ENCODE measurements at places on chromosomes 2 and 18.

GRCh38 chr2:224982910-224983711 is 59.2 kb downstream of the DOCK10 start:
- DNase-seq = no peak

DNA sequence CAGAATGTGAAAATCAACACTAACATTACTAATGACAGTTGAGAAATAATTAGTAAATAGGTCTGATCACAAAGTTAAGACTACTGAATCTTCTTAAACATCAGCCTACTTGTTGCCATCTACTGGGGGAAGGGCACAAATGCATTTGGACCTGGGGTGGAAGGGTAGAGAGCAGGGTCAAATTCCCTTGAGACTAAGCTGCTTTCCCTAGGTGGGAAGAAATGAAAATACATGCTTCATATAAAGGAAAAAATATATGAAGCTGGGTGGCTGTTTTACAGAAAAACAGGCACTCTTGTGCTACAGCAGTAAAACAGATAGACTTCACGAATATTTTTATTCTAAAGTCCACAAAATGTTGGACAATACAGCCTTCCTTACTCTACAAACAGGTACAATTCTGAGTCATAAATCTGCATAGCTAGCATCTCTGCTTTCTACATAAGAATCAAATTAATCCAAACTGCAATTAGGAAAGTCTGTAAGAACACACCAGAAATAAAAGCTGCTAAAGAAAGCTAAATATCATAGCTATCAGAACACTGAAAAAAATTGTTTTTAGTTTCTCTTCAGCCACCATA is 10.9 kb downstream of the TRIP12 start:
- DNase-seq = no peak

DNA sequence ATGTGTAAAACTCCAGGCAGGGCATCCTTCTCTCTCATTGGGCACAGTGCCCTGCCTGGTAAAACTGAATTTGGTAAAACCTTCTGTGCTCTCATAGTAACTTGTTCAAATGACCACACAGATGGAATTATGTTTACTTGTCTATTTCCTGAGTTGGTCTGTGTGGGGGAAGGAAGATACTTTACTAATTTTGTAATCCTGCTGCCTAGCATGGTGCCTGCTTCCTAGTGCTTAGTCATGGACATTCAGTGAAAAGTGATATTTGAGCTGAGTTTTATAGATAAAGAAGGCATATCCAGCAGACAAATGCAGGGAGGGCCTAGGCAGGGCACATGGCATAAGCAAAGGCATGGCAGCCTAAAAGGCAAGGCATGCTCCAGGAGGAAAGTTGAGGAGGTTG is 199.4 kb downstream of the FSHR start:
- DNase-seq = no peak

- no peak for DNase-seq
Observed at GRCh38 chr2:28393114-28393836, 617 bp downstream of the FOSL2 start.

GRCh38 chr2:38466876-38467767 is 90.0 kb upstream of the ATL2 start:
- no peak for DNase-seq

DNA sequence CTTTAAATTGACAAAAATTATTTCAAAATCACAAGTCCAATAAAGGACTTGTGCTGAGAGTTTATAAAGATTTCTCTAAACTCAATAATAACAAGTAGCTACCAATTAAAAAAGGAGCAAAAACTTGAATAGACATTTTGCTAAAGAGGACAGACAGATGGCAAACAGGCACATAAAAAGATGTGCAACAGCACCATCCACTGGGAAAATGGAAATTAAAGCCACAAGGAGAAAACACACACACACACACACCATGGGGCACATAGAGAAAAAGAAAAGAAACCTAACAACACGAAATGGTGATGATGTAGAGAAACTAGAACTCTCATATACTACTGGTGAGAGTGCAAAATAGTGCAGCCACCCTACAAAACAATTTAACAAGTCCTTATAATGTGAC is 12.6 kb upstream of the SLC9A4 start:
- no peak for DNase-seq

DNA sequence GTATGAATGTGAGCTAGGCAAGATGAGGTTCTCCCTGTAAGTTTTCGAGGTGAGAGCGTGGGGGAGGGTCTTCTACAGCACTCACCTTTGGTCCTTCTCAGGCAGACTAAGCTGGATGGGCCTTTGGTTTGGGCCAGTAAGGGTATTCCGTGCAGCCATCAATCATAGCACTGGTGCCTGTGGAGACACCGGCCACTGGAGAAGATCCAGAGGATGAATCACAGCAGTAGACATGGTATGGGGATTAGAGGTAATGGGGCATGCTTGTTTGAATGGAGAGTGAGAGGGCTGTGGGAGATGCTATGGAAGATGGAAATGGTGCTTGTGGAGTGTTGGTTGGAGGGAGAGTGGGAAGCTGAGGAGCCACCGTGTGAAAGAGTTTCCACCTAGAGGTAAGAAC is 16.1 kb downstream of the MAPRE3 start:
- no peak for DNase-seq

- DNase-seq = no peak
Observed at GRCh38 chr2:3944071-3944470, 240.7 kb downstream of the DCDC2C start.

DNA sequence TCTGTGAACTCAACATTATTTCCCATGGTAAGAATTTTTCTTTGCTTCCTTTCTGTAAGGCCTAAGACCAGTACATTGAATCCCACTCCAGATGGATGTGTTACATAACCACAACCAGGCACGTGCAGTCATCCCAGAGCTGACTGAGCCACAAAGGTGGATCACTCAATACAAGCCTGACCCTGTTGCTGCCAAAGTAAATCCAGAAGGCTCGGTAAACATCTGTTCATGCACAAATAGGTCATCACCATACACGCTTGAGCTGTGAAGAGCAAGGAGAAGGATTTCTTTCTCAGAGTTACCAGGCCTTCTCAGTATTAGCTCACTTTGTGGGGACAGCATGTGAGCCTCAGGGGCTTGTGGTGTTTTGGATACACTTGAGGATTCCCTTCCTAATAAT is 791.4 kb upstream of the FANCL start:
- no peak for DNase-seq

GRCh38 chr2:217695033-217695520 is 307.7 kb downstream of the TNS1 start:
- no peak for DNase-seq

DNA sequence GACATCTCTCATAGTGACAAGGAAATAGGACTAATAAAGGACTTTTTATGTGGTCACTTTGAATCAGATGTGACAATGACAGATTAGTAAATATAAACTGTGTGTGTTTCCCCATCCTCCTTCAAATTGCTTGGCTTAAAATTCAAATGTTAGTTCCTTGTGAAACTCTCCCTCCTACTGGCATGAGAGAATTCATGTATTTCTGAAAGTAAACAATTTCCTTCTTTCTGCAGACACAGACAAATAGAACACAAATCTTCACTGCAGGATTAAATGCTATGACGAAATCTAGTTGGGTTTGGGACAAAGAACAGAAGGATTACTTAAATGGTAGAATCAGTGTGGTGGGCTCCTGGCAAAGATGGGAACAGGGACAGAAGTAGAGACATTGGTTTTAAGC is 328.7 kb upstream of the FAM98A start:
- no peak for DNase-seq

DNA sequence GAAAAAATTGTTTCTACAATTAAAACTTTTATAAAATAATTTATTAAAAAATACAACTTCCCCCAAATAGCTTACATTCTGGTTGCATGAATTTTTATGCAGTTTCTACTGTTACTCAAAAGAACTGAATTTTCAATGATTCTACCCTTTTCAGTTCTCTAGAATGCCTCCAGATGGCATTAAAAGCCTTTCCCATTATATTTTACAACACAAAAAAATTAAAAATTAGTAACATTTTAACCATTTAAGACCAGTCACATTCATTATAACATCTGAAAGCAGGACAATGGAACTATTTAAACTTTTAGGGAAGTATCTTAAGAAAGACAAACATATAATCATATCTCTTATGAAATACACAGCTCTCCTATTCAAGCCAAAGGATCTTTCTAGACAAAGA is 236.0 kb upstream of the REV1 start:
- DNase-seq = no peak

DNA sequence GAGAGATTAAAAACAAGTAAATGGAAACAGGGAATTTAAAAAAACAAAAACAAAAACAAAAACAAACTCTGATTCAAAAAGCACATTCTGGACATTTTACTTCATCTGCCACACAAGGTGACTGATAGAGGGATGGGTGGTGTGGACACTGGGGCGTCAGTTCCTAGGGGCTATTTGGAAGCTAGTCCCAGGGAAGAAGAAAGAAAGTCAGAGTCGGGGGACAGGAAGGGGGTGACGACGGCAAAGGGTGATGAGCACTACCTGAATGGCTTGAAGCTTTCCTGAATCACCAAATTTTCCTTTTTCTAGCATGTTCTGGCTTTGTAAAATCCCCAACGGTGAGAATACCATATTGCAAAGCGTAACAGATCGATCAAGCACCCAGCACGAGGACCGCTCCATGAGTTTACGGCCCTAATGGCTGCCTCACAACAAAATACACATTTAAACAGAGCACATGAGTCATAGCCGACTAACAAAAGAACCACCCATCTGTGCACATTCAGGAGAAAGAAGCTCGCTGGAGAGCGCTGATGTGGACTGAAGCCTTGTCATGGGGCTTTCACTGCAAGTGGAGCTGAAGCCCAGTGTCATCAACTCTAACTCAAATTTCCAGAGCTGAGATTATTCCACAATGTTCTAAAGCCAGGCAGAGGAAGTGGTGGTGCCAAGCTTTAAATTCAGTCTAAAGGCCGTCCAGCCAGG is 178.9 kb downstream of the LNPK start:
- DNase-seq = no peak

- DNase-seq = peak; percentile 77
Observed at GRCh38 chr2:33022989-33023727, 76.4 kb downstream of the LTBP1 start.

DNA sequence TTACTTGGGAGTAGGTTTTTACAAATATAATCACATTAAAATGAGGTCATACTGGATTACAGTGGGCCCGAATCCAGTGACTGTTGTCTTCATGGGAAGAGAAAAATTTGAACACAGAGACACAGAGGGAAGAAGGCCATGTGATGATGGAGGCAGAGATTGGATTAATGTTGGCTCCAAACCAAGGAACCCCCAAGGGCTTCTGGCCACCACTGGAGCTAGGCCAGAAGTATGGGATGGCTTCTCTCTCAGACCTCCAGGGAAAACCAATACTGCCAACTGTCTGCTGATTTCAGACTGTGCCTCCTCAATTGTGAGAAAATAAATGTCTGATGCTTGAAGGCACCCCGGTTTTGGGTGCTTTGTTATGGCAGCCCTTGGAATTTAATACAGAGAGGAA is 76.0 kb downstream of the ALPK2 start:
- DNase-seq = no peak

GRCh38 chr2:159409116-159409800 is 122.8 kb upstream of the WDSUB1 start:
- DNase-seq = no peak

DNA sequence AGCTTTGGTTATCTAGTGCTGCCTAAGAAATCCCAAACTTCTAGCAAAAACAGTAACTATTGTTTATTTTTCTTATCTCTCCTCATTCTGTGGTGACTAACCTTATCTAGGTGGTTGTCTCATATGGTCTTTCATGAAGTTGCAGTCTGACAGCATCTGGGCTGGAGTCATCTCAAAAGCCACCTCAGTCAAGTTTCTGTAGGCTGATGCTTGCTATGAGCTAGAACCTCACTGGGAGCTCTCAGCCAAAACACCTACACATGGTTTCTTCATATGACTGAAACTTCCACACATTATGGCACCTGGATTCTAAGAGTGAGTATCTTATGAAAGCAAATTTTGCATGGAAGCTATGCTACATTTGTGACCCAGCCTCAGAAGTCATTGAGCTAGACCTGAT is 596.4 kb upstream of the VRK2 start:
- DNase-seq = no peak

GRCh38 chr2:221629468-221629867 is 57.4 kb upstream of the EPHA4 start:
- DNase-seq = peak; percentile 14

DNA sequence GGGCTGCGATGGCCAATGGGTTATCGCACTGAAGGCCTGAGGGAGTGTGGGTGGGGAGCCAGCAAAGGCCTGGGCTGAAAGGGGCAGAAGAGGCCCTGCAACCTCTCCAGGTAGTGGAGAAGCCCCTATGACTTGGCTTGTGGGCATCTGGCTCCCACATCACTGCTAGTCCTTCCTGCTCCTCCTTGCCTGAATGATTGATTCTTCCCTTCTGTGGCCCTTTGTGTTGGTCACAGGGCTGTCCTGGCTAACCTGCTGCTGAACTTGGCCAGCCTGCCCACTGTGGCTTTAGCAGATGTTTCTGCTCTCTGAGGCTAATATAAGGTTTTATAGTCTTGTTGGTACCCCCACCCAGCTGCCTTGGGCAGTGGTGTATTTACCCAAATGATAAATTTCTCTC is 136.2 kb upstream of the ALPP start:
- no peak for DNase-seq

DNA sequence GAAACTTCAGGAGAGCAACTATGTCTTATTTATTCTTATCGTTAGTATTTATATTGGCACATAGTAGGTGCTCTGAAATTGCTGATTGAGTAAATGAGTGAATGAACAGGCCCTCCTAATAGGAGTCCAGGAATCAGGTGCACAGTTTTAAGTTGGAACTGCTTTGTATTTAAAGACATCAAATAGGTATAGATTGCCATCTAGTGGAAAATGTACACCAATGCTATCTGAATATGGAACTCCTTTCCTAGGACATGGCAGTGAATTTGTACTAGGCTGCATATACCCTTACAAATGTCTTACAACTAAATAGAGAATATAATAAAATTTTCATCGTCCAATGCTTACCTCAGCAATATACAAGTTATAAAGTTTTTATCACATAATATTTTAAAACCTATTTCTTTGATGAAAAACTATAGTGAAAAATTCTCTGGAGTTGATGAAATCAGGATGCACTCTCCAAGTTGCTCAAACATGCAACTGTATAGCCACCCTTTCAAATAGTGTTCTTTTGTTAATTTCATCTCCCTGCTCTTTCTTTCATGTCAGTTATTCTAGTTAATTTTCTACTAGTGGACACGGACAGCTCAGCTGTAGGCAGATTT is 318.9 kb upstream of the SYT4 start:
- peak; percentile 27 for DNase-seq

Data from LoVo (cell line).